Stimulated activated CD8-positive, alpha-beta memory T cell treated with anti-CD3 and anti-CD28 coated beads, Interleukin-2, amount 100 ng/mL, for 48 hours (primary cell): ENCODE measurements at places on chromosomes 1 and 21.
A peak's percentile ranks its signal among the peaks of the same experiment; 100 is the strongest.

DNA sequence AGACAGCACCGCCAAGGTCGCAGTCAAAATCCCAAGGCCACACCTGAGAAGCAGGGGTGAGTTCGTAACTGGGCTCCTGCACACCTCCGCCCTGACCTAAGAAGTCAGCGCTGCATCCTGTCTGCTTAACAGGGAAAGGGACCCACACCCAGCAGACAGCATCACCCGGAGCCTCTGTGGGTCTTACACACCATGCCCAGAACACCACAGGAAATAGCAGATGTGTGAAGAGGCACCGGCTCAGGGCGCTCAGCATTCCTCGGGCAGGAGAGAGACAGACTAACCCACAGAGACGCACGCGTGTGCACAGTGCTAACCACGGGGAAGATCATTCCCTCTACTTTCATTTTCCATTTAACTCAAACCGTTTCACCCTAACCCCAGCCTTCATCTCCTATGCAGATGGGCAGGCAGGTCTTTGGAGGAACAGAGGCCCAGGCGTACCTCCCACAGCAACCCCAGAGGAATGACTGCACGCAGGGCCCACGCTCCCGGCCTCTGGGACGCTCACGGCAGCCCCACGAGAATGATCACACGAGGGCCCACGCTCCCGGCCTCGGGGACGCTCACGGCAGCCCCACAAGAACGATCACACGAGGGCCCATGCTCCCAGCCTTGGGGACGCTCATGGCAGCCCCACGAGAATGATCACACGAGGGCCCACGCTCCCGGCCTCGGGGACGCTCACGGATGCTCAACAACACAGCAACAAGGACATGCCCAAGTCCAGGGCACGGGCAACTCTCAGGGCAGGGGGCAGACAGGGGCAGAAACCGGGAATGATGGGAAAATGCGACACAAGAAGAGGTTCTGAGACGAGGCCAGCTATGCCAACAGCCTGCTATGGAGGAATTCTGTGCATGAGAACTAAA lies 20.9 kb downstream of the POFUT2 start:
- DNase-seq = peak; percentile 36

GRCh38 chr1:184646178-184646701 lies 108.4 kb downstream of the EDEM3 start:
- no peak for DNase-seq

DNA sequence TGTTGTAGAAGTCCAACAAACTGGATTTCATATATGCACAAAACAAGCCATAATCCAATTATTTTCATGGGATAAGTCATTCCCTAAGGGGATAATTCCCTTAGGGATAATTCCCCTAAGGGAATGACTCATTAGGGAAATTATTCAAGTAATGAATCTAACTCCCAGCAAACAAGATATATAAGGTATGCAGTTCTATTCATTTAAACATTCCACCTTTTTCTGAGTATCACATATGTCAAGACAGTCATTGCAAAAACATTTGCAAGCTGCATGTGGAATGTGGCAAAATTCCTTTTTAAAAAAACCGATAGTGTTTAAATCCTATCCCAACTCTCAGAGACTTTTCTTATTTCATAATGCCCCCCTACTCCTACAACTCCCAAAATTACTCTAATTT lies 131.2 kb downstream of the AKT3 start:
- no peak for DNase-seq

- no peak for DNase-seq
These were observed 652.9 kb downstream of the ADGRL2 start for GRCh38 chr1:82453511-82454185.

DNA sequence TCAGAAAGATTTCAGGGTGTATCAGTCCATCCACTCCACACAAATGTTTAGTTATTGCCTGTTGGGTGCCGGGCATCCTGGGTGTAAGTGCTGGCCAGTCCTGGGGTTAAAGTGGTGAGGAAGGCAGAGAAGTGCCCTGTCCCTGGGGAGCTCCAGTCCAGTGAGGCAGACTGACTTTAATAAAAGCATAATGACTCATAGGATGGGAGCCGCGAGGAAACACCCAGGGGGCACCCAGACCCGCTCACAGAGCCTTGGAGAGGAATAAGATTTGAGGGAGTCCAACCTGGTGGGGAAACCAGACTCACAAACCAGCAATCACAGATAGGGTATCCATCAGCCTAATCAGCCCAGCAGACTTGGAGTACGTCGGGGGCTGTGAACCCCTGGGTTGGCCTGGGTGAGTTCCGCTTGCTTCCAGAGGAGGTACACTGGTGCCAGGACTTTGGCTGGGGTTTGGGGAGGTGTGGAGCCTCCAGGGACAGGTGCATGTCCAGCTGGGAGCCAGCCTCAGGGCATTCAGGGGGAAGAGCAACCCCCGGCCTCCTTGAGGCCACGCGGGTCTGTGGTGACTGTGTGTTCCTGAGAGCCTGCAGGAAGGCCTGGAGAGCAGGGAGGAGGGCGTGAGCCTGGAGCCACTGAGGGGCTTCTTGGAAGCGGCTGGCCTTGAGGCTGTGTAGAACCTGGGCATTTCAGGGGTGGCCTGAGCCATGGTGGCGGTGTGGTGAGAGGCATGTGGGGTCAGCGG lies 3.7 kb downstream of the PEAR1 start:
- DNase-seq = no peak

DNA sequence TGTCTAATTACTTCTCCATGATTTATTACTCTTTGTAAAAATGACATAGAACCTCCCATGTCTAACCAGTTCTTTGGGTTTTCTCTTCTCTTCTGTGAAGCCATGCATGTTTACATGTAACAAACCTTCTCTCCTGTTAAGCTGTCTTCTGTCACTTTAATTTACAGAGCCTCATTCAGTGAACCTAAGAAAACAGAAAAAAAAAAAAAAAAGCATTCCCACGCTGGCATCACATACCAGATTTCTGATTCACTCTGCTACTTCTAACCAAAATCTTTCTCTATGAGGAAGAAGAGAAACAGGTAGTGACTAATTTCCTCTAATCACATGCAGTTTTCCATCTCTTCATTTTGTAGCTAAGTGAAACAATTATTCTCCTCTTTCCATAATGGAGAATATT lies 141.4 kb upstream of the CXADR start:
- DNase-seq = no peak

DNA sequence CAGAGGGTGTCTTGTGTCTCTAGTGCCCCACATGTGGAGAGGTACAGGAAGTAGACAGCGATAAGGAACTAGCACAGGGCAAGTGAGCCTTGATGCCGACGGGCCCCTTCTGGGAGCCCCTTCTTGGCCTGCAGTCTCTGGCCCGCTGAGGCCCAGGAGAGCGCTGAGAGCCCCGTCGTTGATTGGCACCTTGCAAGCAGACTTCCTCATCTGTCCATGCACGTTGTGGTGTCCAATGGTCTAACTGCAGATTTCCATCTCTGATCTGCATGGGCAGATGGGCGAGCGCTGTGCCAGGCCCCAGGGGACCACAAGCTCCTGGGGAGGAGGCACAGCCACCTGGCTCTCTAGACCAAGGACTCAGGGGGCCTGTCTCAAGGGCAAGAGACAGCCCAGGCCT lies 32.4 kb downstream of the PLEKHA6 start:
- DNase-seq = no peak

DNA sequence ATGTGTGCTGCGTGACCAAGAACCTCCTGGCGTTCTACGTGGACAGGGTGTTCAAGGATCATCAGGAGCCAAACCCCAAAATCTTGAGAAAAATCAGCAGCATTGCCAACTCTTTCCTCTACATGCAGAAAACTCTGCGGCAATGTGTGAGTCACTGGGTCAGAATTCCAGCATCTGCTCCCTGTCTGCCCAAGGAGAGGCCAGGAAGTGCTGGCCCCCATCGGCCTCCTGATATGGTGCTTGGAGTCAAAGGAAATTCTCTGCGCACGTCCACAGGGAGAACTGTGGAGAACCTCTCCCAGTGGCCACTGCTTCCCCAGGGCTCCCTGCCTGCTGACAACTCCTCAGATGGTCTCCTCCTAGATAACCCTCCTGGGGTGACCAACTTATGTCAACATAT lies 25.6 kb upstream of the IL20 start:
- DNase-seq = no peak

GRCh38 chr1:209355415-209355814 lies 228.1 kb upstream of the CAMK1G start:
- no peak for DNase-seq

DNA sequence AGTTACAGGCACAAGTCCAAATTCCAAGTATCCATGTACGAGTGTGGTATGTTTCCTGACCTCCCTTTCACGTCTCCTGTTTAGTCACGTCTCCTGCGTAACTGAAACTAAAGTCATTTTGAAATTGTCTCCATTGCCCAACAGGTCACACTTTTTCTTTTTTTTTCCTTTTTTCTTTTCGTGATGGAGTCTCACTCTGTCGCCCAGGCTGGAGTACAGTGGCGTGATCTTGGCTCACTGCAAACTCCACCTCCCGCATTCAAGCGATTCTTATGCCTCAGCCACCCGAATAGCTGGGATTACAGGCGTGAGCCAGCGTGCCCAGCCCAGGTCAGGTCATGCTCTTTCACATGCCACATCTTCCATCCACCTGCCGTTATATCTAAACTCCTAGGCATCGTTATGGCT lies 38.2 kb downstream of the L1TD1 start:
- DNase-seq = no peak

DNA sequence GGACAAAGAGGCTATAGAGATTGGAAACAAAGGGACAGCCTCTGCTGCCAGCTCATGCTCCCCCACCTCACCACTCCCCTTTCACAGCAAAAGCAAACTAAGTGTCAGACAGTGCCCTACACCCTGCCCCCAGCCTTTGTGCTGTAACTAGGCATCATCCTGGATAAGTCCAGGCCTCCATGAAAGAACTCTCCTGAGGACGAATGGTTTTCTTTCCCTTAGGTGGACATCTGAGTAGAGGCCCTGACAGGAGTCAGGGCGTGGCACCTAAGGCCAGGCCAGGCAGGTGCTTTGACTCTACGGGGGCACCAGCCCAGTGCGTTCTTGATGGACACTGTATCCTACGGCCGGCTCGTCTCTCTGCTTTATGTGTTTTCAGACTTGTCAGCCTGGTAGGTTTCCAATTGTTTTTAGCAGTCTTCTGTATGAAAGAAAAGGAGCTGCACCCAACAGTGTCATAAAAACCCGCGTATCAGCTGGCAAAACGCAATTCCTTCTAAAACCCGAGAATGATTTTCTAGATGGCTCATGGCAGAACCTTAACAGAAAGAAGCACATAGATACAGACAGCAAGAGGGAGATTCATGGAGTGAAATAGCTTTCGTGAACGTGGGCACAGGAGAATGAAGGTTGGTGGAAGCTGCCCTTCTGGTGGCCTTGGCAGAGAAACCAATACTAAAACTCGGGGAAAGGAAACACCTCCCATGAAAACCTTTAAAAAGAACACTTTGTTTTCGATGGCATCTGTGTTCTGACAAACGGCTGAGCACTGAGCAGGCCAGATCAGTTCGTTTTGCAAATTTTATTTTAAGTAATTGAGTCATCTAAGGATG lies 51.7 kb upstream of the AJAP1 start:
- DNase-seq = no peak

DNA sequence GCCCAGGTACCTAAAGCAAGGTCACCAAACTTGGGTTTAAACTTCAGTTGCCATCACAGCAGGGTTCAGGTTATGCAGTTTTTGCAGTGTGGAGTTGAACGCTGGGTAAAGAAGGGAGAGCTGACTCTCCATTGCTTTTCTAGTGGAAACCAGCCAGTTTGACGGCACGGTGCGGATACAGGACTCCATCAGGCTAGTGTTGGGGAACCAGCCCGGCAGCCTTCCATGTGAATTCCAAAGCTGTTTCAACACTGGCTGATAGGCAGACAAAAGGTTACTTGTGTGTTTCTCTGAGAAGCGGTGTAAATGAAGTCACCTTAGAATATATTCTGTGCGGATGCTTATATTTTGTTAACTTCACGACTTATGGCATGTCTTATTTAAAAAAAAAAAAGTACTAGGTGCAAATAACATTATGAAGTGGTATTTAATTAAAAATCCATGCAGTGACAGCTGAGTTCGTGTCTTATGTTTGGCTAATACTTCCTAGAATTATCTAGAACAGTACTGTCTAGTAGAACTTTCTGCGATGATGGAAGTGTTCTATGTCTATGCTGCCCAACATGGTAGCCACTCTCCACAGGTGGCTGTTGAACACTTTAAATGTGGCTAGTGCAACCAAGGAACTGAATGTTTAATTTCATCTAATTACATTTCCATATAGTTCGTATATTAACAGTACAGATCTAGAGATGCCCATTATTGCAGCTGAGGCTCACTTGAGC lies 29.9 kb upstream of the RCAN3 start:
- DNase-seq = no peak

DNA sequence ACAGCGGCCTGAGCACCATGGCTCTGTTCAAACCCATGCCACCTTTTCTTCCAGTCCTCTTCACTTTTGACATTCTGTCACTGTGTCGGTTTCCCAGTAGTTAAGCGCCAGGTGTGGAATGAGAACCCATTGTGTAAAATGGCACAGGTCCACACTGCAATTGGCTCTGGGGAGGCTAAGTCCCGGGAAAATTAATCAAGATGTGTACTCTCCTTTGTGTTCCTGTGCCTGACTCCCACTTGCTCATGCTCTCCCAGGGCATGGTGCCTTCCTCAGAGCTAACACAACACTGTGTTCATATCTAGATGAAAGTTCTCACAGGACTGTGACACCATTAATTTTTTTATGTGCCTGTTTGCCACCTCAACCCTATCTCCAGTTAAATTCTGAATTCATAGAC lies 59.0 kb upstream of the BTG3 start:
- no peak for DNase-seq

DNA sequence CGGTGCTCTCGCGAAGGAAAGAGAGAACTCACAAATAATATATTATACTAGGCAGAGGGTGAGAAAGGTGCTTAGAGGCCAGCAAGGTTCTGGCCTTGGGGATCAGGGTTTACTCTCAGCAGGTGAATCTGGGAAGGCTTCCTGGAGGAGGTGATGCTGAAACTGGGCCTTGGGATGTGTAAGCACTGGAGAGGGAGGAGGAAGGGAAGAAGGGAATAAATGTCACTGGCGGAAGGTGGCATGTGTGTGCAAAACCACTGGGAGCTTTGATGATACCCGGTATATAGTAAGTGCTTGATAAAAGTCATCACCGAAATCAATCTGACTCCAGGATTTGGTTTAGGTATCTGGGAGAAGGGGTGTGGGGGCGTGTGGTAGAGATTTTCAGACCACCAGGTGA lies 24.4 kb downstream of the SPSB1 start:
- no peak for DNase-seq

DNA sequence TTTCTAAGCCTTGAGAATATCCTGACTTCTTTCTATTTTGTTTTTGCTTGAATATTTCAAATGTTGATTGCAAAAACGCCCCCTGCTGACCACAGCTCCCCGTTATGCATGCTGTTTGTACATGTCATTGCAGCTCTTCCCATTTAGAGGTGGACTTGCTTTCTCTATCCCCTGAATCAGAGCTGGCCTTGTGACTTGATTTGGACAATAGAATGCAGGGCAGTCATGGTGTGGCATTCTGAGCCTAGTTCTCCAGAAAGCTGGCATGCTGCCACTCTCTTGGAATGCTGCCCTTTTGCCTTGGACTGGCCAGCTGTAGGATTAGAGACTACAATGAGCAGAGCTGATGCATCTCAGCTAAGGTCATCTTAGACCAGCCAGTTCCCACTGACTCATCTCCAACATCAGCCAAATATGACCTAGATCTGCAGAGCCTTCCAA lies 1561.5 kb downstream of the MRPL39 start:
- peak; percentile 1 for DNase-seq
